ENCODE measurements at places on chromosomes 16 and 17.

GRCh38 chr16:21033704-21034103 is 116.9 kb downstream of the DNAH3 start:
- no peak for DNase-seq

DNA sequence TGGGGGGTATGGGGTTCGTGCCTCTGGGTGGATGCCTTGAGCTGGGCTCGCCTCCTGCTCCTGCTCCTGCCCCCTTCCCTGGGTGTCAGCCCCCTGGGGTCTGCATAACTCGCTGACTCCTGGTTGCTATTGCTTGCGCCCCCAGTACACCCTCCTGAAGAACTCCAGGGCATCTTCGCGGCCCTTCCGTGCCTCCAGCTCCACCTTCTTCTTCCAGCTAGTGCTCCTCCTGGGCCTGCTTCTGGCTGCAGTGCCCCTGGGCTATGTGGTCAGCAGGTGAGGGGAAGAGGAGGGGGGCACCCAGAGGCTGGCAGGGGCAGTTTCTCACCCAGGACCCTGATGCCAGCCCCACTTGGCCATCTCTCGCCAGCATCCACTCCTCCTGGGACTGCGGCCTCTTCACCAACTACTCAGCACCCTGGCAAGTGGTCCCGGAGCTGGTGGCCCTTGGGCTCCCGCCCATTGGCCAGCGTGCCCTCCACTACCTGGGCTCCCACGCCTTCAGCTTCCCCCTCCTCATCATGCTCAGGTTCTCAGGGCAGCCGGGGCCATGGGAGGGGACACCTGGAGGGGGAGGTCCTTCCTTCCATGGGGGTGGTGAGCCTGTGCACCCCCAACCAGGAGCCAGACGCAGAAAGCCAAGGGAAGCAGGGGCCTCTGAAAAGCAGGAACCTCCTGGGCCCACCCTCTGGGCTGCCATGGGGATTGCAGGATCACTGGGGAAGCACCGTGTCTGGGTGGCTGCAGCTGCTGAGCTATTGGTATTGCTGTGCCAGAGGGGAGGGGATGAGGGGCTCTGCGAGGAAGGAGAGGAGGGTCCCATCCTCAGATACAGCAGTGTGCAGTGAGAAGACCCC is 7.8 kb upstream of the C17orf99 start:
- DNase-seq: no peak

DNA sequence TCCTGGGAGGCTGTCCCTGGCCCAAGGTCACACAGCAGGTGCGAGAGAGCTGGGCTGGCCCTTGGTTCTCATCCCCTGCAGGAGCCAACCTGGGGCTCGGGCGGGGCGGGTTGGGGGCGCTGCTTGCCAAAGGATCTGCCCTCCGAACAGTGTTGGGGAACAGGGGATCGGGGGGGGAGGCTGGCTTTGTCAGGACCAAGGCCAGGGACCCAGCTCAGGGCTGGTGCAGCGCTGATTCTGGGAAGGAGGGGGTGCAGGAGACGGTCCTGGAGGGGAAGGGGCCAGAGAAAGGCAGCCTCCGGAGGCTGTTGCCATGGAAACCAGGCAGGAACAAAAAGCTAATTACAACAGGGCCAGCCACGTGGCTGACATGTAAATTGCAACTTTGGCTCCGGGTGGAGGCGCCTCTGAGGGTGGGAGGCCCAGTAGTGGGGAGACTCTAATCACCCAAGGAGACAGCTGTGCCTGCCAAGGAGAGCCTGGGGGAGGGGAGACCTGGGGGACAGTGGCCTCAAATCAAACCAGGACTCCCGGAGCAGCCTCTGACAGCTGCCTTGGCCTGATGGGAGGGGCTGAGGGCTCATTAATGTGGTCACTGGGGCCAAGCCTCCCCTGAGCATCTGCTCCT is 1.3 kb downstream of the TUBB3 start:
- DNase-seq: no peak

DNA sequence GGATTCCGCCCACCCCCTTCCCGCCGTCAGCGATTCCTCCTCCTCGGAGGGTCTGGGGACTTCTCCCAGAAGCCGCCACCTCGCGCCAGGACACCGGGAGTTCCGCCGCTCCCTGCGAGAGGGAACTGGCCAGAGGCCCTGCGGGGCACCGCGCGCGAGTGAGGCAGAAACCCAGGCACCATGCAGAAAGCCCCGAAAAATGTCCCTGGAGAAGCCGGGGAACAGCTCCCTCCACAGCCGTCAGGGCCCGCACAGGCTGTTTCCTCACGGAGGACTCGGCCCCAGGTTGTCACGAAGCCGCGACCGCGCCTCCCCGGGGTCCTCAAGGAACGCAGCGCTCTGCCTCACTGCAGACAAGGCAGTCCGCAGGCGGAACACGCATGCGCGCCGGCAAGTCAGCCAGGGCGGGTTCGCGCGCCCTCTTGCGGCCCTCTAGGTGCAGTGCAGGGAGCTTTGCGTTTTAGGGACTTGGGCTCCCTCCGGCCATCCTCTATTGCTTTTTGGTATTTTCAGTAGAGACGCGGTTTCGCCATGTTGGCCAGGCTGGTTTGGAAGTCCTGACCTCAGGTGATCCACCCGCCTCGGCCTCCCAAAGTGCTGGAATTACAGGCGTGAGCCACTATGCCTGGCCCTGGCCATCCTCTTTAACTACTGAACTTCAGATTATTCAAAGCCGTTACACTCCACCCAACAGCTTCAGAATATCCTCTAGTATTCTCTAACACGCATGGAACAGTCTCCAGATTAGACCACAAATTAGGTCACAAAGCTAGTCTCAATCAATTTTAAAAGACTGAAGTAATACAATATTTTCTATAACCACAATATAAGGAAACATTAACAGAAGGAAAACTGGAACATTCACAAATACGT is 20.3 kb upstream of the ZNF287 start:
- peak; percentile 92 for DNase-seq

DNA sequence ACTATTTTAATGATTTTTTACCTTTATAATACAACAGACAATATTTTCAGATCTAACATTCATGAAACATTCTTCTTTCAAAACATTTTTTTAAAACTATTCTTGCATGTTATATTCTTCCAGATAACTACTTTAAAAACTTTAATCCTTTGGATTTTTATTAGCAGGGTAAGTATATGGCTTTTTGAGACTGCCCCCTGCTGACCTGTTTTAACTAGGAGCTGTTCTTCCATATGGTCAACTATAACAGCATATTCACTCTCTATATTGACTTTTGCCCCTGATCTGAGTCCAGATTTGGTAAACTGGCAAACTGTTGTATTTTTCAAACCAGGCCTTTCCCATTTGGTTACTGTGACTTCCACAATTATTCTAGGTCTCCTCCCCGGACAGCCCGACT is 16.5 kb downstream of the ZNF18 start:
- DNase-seq: no peak
